Stimulated activated CD4-positive, alpha-beta T cell treated with anti-CD3 and anti-CD28 coated beads, Interleukin-2, amount 100 ng/mL, for 4 hours (primary cell): ENCODE measurements at places on chromosomes 16 and 17.

- DNase-seq: no peak
These were observed 69.0 kb upstream of the BCAR1 start for GRCh38 chr16:75320435-75320834.

DNA sequence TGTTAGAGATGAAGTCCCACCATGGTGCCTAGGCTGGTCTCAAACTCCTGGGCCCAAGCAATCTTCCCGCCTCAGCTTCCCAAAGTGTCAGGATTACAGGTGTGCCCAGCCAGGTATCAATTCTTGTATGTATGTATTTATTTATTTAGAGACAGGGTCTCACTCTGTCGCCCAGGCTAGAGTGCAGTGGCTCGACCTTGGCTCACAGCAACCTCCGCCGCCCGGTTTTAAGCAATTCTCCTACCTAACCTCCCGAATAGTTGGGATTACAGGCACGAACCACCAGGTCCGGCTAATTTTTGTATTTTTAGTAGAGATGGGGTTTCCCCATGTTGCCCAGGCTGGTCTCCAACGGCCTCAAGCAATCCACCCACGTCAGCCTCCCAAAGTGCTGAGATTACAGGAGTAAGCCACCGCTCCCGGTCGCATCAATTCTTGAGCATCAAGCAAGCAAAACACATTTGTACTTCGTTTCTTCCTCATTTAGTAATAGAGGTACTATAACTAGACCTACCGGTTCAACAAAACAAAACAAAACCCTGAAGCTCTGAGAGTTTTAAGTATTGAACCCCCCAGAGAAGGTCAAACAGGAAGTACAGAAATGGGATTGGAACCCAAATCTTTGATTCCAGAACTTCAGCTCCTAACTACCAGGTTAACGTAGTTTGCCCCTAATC, 1.0 kb upstream of the ZNF500 start:
- DNase-seq: no peak

DNA sequence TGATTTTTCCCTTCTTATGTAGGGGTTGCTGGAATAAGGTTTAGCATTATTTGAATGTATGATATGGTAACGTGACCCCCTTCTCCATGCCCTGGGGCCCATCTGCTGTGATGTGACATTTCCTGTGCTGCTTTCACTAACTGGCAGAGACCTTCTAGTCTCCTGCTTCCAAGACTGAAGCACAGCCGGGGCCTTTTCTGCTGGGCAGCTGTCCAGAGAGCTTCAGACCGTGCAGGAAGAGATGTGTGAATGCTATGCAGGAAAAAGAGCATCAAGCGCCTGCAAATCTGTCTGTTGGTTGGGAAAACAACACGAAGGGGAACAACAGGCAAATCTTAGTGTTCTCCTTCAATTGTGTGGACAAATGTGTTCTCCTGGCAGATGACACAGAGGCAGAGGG, 128.5 kb downstream of the SPACA3 start:
- DNase-seq: no peak

DNA sequence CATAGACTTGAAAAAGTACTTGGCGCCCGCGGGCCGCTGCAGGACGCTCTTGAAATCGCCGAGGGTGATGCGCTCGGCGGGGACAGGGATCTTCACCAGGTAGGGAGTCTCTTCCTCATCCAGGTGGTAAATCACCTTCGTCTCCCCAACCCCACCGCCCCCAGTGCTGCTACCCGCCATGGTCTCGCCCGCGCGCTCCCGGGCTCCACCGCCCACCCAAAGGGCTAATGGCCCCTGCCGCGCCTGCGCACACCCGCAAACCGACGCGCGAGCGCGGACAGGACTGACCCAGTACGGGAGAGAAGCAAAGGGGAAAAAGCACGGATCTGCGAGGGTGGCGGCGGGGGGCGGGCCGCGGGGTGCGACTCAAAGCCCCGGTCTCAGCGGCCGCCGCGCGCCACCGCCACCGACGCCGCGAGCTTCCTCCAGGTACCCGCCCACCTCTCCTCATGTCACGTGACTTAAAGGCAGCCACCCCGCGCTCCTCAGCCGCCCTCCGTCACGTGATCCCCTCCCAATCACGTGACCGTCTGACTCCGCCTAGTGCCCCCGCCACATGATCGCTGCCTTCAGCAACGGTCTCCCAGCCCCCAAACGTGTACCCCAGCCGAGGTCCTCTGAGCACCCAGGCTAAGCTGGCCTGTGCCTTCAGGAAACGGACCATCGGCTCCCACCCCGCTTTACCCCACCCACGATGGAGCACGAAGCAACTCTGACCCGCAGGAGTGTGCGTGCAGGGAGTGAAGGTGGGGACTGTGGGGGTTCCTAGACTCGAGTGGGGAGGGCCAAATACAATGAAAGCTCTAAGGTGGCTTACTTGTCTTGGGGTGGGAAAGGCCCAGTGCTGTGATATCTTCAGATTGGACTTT, at the start of gene DVL2:
TSS of gene DVL2 (minus strand) at position 435 of the 869 bp plus-strand sequence. CDS start at position 180, 255 bp downstream.
- DNase-seq: peak; percentile 95

GRCh38 chr17:79991924-79992648, 43.6 kb downstream of the TBC1D16 start:
- DNase-seq: no peak

GRCh38 chr17:8287651-8288335, 677 bp upstream of the RANGRF start:
- no peak for DNase-seq

GRCh38 chr16:82695806-82696205, 69.0 kb downstream of the CDH13 start:
- no peak for DNase-seq

GRCh38 chr16:86157616-86158247, 258.8 kb downstream of the IRF8 start:
- DNase-seq: no peak
